CD8-positive, alpha-beta T cell (primary cell): ENCODE measurements at places on chromosomes 4 and X.

DNA sequence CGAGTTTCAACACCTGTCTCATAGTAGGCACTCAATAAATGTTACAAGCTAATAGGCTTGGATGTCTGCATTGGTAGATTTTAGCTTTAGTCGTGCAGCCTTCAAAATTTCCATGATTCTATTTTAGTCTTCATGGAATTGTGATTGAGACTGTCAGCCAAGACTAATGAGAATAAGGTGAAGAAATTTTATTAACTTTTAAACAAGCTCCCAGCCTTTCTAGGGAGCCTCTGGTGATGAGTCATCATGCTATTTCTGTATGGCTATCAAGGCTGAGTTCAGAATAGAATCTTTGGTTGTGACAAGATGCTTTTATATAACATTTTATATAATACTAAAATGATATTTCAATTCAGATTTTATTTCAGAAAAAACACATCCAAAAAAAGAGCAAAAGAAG lies 685.8 kb downstream of the GABRG1 start:
- no peak for DNase-seq

- peak; percentile 12 for DNase-seq
Measured at GRCh38 chrX:65406532-65406931, 128.1 kb downstream of the LAS1L start.

DNA sequence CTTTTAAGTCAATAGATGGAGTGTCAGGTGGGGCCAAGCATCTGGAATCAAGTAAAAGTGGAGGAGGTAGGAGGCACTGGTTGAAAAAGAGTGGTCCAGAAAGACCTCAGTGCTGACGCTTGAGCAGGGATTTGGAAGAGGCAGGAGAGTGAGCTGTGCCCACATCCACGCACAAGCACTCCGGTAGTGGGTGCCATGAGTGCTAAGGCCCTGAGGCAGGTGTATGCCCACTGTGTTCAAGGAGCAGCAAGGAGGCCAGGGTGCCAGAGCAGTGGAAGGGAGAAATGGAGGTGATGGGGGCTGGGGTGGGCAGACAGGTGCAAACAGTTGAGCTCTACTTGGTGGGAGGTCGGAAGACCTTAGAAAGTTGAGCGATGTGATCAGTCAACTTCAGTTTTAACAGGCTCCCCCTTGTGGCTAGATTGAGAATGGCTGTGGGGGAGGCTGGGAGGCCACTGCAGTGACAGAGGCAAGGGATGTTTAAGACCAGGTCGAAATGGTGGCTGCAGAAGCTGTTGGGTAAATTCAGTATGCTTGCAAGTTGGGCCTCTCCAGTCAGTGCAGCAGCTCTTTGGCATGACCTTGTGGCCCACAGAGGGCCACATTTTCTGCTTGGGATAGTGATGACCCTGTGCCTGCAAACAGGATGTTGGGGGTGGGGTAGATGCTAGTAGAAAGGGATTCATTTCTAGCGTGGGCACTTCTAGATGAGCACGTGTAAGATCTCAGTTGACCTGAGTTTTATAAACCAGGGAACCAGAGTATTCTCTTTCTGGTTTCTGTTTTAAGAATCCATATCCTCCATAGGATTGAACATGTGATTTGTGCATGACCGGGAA lies 12.7 kb downstream of the TKTL1 start:
- peak; percentile 64 for DNase-seq

DNA sequence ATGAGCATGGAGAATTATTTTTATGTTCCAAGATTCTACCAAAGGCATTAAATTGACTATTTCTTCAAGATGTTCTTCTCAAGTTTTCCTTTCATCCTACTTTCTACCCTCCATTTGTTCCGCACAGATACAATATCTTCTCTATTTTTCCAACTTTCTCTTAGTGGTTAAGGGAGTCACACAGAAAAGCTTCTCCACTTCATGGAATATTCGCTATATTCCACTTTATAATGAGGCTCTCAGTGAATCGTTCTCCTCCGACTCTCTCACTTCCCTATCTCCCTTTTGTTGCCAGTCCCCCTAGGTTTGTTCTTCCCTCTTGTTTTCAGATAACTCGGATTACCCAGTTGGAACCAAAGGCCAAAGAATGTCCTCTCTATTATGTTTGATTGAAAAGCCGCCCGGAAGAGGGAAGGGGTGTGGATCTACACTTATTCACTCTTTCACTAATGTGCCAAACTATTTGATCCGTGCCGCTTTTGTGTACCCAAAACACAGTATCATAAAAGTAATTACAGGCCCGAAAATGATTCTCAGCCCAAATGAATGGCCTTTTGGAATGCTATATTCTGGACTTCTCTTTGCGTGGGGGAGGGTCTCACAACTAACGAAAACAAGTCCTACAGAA lies 1.2 kb downstream of the SH3D19 start:
- DNase-seq: no peak

DNA sequence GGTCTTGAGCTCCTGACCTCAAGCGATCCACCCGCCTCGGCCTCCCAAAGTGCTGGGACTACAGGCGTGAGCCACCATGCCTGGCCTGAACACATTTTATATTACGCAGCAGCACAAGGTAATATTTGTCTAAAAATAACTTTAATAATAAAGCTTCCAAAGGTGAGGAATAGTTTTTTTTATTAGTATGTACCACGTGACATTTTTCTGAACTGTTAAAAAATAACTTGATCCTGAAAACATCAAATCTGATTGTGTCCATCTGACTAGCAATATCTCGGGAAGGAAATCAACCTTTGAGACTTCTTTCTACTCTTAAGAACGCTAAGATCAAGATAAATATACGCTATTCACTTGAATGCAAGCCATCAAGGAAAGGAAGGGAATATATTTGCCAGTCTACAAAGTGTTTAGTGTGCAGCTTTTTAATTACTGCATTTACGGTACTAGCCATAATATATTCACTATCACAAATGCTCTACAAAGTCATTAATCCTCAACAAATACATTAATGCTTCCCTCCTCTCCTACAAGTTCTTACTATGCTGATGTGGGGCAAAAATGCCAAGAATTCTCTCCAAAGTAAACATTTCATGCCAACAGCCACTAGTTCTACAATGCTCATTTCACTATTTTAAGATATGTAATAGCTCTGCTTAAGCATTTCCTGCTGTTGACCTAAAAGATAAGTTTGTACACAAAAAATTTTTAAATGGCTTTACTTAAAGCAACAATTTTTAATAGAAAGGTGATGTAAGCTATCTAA lies 143.6 kb downstream of the APBB2 start:
- no peak for DNase-seq

DNA sequence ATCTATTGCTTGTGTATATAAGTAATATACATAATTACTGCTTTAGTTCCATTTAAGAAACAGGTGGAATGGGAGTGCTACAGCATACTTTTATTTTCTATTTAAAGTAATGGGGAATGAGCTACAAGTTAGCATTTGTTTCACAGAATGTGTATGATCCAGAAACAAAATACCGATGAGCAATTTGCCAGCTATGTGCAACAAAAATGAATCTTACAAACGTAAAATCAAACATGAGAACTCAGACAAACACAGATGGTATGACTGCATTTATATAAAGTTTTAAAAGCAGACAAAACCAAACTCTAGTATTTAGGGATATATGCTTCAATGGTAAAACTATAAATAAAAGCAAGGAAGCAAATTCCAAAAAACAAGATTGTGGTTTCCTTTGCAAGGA lies 141.7 kb downstream of the PAPSS1 start:
- no peak for DNase-seq

- no peak for DNase-seq
Measured at GRCh38 chrX:48530736-48531135, 8.8 kb upstream of the TBC1D25 start.

GRCh38 chrX:19017271-19017670 lies 33.4 kb upstream of the PHKA2 start:
- no peak for DNase-seq

GRCh38 chr4:122131562-122132157 lies 20.5 kb upstream of the BLTP1 start:
- DNase-seq: no peak

DNA sequence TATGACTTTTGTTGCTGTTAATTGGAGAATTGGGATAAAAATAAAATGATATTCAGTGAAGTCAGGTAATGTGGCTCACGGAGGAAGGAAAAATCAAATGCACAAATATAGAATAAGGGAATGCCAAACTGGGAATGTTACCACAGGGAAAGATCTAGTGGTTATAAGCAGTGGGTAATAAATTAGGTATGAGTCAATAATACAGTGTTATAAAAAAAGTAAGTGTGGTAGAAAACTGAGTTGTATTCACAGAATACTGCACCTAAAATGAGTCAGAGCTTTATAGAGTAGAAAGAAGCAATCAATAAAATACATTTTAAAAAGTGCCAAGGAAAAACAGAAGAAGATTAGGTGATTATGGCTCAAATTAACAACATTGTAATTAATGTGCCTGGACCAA lies 34.5 kb downstream of the INTS12 start:
- DNase-seq: no peak

- no peak for DNase-seq
Measured at GRCh38 chr4:183729430-183730328, 70.6 kb downstream of the TRAPPC11 start.

- no peak for DNase-seq
Measured at GRCh38 chrX:133586443-133586842, 171.2 kb upstream of the GPC4 start.

- no peak for DNase-seq
Measured at GRCh38 chrX:66638591-66639500, at the start of gene EDA2R. EDA2R (minus strand) TSS chrX:66639078; CDS start chrX:66616020, 23,058 bp downstream.

DNA sequence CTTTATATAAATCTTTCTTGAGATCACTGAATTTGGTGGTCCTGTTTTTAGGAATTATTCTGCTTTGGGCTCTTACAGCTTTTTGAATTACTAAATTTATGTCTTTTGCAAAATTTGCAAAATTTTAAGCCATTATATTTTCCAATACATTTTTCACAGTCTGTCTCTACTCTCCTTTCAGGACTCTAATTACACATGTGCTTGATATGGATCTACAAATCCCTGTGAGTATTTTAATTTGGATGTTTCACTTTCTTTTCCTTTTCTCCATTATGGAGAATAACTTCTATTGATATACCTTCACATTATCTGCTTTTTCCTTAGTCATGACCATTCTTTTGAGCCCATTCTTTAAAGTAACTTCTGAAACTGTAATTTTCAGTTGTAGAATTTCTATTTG lies 315.4 kb downstream of the DCAF12L2 start:
- no peak for DNase-seq

DNA sequence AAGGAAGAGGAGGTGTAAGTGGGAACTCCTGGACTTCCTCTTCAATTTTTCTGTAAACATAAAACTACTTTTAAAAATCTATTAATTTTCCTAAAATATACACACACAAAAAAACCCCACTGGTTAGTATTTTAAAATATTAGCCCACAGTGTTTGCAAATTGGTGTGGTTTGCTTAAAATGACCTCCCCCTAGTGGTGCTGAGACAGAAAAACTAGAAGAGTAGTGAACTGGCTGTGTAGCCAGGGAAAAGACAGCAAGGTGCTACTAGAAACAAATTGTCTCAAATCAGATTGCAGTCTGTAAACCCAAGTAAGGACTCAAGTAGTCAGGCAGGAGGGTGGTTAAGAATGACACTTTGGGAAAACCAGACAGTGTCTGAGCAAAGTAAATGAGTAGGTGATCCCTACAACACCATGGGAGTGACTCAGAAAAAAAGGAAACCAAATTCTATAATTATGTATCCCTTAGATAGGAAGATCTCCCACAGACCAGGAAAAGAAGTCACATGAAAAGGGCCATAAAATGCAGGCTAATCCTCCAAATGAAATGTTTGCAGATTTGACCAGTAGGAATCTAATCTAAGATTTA lies 26.0 kb downstream of the AMTN start:
- no peak for DNase-seq

GRCh38 chr4:30870513-30870912 lies 150.3 kb downstream of the PCDH7 start:
- DNase-seq: no peak

- no peak for DNase-seq
Measured at GRCh38 chr4:75484190-75484589, 30.0 kb downstream of the RCHY1 start.

DNA sequence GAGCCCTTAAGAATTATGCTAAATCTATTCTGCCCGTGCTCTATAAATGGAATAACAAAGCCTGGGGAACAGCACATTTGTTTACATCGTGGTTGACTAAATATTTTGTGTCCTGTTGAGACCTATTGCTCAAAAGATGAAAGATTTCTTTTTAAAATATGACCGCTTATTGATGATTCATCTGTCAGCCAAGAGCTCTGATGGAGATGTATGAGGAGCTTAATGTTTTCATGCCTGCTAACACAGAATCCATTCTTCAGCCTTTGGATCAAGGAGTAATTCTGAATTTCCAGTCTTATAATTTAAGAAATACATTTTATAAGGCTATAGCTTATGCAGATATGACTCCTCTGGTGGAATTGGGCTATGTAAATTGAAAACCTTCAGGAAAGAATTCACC lies 271.3 kb upstream of the FAT4 start:
- DNase-seq: no peak

GRCh38 chr4:81146466-81146865 lies 68.6 kb downstream of the PRKG2 start:
- no peak for DNase-seq

DNA sequence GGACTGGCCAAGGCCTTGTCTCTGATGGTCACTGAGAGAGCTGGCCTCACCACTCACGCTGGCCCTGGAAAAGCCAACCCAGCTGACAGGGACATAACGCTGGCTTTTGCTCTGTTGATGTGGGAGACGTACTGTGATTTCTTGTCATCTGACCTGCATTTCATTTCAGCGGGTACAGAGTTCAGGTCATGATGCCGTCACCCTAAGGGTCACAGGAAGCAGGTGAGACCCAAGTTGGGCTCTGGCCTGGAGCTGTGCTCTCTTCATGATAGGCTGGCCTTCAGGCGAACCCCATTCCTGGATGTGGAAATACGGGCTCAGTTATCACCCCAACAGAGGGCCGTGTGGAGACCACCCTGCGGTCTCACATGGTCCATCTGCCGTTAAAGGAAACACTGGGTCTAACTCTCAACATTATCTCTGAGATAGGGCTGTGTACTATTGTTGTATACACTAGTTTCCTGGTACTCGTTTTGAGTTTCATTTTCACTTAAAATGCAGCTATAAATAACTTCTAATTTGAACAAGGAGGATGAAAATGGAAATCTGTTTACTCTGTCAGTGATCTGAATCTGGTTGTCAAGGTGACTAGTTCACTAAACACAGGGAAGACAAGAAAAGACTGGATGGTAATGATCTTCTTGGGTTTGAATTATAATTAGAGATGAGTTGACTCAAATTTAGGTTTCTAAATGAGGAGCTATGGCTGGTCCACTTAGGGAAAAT lies 89.1 kb downstream of the TBC1D9 start:
- DNase-seq: no peak

DNA sequence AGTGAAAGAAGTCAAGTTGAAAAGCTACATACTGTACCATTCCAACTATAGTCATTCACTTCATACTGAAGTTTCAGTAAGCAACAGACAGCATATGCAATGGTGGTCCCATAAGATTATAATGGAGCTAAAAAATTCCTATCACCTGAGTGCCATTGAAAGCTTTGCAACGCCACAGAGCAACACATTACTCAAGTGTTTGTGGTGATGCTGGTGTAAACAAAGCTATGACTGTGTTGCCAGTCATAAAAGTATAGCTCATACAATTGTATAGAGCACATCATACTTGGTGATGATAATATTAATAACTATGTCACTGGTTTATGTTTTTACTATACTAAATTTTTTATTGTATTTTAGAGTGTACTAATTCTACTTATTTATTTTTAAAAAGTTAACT lies 78.9 kb downstream of the NAF1 start:
- DNase-seq: no peak
